Activated naive CD4-positive, alpha-beta T cell (primary cell): ENCODE measurements at places on chromosomes 7 and 10.

DNA sequence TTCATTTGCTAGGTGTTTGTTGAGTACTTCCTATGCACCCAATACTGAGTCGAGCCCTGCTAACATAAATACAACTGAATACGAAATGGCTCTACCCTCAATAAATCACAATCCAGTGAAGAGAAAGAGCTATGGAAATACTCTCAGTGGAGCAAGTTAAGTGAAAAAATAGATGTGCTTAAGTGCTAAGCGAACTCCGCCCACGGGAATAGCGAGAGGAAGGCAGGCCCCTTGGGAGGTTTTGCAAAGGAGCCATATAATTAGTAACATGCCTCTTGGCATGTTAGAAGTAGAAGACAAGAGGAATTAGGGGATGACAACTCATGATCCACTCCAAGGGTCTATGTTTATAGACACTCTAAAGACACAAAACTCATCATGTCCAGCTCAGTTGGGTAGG is 42.8 kb upstream of the TSPAN33 start:
- DNase-seq: no peak

- no peak for DNase-seq
Observed at GRCh38 chr10:42618424-42618823, 19.9 kb downstream of the ZNF33B start.

GRCh38 chr10:31961277-31962074 is 32.8 kb upstream of the ARHGAP12 start:
- no peak for DNase-seq

- DNase-seq: no peak
Observed at GRCh38 chr7:94324380-94325121, 70.1 kb upstream of the COL1A2 start.

DNA sequence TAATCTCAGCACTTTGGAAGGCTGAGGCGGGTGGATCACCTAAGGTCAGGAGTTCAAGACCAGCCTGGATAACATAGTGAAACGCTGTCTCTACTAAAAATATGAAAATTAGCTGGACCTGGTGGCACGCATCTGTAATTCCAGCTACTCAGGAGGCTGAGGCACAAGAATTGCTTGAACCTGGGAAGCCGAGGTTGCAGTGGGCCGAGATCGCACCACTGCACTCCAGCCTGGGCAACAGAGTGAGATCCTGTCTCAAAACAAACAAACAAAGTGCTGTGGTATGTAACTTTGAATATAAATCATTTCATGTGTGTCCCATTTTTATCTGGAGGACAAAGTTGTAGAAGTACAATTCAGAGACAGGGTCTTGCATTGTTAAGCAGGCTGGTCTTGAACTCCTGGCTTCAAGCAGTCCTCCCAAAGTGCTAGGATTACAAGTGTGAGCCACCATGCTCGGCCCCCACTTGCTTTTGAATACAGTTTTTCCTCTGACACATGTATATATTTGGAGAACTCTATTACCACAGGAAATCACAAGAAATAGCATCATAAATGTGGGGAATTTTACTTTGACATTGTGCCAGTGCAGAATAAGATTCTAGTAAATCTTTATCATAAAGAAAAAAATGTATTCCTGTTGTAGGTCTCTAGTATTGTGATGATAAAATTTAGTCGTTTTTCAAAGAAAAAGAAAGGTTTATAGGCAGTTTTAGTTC is 32.6 kb downstream of the PTPN12 start:
- DNase-seq: no peak

DNA sequence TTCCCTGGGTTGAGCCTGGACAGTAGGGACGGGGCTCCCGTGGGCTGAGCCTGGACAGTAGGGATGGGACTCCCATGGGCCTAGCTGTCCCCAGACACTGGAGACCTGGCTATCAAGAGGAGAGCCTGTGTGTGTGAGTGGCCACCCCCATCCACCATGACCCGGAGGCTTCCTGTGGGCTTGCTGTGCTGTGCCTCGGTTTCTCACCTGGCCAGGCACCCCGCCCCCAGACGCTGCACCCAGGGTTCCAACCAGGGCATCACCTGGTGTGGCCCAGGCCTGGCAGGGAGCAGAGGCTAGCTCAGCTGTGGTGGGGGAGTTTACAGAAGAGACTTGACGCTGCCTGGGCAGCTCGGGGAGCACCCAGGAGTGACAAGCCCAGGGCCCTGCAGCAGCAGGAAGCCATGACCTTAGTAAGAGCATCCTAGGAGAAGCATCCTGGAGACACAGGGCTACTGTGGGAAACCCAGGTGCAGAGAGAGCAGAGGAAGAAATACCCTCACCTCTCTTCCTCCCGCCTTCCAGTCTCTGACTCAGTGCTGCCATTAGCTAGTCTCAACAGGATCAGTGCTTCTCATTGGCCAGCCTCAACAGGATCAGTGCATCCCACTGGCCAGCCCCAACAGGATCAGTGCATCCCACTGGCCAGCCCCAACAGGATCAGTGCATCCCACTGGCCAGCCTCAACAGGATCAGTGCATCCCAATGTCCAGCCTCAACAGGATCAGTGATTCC is 61.0 kb downstream of the PDGFA start:
- no peak for DNase-seq

GRCh38 chr10:125495386-125495785 is 187.6 kb downstream of the TEX36 start:
- no peak for DNase-seq

- no peak for DNase-seq
Observed at GRCh38 chr7:130371046-130371445, 9.2 kb upstream of the CPA1 start.

DNA sequence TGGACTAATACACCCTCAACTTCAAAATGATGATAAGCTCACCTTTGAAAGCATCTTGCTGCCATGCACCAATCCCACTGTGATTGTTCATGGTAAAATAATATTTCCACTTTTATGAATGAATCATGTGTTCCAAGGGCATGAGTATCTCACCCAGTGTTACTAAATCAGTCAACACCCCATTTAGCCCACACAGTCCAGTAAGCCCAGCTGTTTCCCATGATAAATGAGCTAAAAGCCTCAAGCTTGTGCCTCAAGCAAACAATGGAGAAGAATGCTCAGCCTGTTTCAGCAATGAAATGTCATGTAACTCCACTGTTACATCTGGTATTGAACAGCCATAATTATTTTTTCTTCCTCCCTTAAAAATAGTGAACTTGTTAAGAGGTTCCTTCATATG is 442.5 kb downstream of the XPNPEP1 start:
- no peak for DNase-seq

- no peak for DNase-seq
Observed at GRCh38 chr7:108045154-108045553, 42.2 kb upstream of the LAMB1 start.

- DNase-seq: no peak
Observed at GRCh38 chr7:158053183-158053915, 534.3 kb downstream of the PTPRN2 start.

GRCh38 chr10:72663971-72664370 is 28.0 kb upstream of the MCU start:
- DNase-seq: no peak

DNA sequence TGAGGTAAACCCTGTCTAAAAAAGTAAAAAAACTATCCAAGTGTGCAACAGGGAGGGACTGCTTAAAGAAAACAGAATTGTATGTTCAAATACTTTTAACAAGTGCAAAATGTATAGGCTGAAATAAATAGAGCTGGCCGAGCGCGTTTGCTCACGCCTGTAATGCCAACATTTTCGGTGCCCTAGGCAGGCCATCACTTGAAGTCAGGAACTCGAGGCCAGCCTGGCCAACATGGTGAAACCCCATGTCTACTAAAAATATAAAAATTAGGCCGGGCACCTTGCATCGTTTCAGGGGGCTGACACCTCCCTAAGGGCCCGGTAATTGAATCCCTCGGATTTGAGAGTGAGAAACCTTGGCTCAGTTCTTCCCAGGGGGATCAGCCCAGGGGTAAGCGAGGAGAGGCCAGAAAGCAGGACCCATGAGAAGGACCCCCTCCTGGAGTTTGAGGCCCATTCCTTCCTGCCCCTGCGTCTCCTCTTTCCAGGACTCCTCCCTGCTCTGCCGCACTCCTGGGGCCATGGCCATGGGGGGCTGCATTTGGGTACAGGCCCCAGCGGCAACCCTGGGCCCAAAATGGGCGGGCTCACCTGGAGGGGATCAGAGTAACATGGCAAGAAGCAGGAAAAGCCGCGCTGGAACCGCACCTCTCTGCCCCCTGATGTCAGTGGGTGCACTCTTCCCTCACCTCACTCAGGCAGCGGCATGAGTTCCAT is 75.5 kb upstream of the TMEM248 start:
- no peak for DNase-seq

GRCh38 chr10:86821388-86821999 is 65.1 kb downstream of the BMPR1A start:
- no peak for DNase-seq

DNA sequence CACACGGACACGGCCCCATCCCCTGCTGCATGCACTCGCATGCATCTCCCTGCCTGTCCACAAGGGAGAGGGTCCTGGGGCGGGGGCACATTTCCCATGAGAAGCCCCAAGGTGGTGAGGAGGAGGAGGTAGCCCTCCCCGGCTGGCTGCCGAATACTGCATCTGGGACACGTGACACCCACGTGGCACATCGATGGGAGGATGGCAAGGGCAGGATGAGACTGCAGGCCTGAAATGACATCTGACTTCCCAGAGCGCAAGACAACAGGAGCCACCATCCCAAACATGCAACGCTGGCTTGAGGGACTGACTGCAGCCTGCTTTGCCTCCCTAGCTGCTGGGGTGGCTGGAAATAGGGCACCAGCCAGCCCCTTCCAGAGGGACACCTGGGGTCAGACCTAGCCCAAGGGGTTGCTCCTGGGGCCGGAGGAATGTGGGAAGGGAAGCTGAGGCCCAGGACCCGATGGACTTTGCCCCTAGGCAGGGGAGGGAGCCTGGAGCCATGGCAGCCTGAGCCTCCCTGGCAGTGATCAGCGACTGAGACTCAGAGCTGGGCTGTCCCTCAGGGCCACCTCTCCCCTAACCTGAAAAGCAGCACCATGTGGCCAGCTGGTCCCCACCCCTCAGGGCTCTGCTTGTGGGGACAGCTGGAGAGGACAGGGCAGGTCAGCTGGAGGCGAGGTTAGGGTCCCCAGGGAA is 16.1 kb downstream of the BUD23 start:
- DNase-seq: no peak
